Stimulated activated CD4-positive, alpha-beta T cell treated with anti-CD3 and anti-CD28 coated beads, Interleukin-12 subunit alpha, Interleukin-12 subunit beta, amount 100 ng/mL, for 24 hours (primary cell): ENCODE measurements at places on chromosomes 11 and 22.

GRCh38 chr11:2516276-2517015, 71.6 kb downstream of the KCNQ1 start:
- no peak for DNase-seq

GRCh38 chr11:62708793-62709192, 1.3 kb downstream of the GNG3 start:
- DNase-seq: peak; percentile 24

DNA sequence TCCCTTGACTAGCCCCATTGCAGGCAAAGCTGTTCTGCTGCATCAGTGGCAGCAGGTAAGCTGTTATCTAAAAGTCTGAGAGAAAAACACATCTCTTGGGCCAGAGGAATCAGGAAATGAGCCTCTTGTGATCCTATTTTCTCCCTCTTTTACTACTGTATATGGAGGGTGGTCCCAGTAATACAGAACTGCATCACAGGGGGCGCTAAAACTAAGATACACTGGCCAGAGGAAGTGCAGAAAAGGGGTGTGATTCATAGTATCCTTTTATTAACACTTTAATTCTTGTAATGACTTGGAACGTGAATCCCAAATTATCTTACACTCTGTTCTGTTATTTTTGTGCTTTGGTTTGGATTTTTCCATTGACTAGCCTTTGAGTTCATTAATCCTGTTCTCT, 8.8 kb upstream of the MED17 start:
- DNase-seq: no peak

DNA sequence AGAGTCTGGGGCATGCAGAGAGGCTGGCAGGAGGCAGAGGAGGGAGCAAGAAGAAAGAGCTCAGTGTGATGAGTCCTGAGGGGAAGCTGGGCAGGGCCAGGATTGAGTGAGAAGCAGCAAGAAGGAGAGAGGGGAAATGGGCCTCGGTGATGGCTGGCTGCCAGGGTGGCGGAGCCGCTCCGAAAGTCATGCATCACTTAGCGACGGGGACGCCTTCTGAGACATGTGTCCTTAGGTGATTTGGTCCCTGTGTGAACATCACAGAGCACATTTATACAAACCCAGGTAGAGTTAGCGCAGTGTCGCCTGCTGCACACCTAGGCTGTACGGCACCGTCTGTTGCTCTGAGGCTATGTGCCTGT, 15.1 kb downstream of the TBC1D22A start:
- DNase-seq: peak; percentile 46

DNA sequence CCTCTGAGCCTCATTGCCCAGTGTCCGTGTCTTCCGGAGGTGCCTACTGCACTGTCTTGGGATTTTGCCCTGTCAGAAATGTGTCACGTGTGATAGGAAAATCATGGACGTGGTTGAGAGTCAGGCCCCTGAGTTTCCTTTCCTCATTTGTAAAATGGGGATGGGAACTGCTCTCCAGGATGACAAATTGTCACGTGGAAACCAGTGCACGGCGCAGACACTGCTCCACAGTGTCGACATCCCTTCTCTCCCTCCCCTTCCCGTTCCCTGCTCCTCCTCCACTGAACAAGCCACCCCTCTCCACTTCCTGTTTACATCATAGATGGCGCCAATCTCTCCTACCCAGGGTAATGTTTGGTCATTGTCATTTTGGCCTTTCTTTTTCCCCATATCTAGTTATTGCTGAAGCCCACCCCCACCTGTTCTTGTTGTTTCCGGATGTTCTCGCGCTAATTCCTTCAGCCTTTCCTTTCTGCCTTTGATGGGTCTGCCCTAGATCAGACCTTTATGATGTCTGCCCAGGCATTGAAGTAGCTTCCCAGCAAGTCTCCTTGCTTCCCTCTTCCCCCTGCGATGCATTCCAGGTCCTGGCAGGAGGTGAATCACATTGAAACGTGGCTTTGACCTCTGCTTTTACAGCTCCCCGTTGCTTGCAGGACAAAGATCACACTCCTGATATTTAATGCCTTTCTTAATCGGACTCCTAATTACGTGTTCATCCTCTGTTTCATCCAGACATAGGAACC, 91.8 kb downstream of the TBC1D22A start:
- no peak for DNase-seq

GRCh38 chr11:76626921-76627401, 43.6 kb downstream of the LRRC32 start:
- DNase-seq: peak; percentile 57

DNA sequence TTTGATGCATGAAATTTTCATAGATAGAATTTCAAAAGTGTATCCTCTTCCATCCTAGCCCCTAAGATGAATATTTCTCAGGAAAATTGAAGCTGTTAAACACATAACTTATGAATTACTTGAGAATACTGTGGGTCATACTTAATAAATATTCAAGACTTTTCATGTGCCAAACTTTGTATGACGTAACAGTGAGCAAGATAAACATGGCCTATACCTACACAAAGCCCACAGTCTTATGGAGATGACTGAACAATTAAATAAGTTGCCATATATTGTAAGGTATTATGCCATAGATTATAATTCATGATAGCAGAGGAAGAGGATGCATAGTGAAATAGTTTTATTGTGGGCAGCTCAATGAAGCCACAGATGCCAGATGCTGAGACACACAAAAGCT, 620.7 kb upstream of the ANO5 start:
- DNase-seq: no peak

DNA sequence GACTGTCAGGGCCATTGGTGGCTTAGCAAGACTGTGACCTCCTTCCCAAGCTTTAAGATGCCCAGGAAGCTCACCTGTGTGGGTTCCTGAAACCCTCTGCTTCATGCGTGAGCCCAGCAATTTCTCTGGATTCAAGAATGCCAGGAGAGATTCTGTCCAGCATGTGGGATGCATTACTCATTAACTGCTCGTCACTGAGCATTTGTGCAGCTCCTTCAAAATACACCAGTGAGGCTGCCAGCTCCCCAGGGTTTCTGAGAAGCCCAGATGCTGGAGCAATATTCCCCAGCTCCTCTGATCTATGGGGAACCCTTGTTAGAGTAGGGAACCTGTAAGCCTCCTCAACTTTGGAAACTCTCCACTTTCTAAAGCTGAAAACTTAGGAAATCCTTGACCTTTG, 126.5 kb downstream of the CHST1 start:
- DNase-seq: no peak

GRCh38 chr11:119091966-119092879, 7.5 kb downstream of the HMBS start:
- DNase-seq: peak; percentile 11

DNA sequence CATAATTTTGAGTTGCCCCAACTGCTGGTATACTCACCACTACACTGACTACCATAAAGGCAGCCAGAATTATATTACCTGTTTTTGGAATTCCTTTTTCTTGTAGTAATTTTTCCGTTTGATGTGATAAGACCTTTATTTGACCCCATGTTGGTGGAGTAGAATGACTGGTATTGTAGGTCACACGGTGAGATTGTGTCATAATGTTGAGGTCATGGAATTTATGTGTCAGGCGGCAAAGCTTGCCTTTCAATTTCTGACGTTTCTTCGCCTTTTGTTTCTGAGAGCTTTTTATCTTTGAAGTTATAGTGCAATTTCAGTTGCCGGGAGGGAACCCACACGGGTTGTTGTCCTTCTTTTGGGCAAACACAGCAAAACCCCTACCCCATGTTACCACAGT, 13.0 kb downstream of the OR52K1 start:
- no peak for DNase-seq

GRCh38 chr11:19382131-19382611, 141.4 kb upstream of the E2F8 start:
- DNase-seq: no peak

GRCh38 chr11:105000167-105000566, 22.8 kb downstream of the CASP5 start:
- DNase-seq: no peak

- no peak for DNase-seq
These were observed 8.5 kb upstream of the CCDC89 start for GRCh38 chr11:85694385-85694980.

GRCh38 chr11:11740836-11741235, 100.9 kb upstream of the USP47 start:
- no peak for DNase-seq

DNA sequence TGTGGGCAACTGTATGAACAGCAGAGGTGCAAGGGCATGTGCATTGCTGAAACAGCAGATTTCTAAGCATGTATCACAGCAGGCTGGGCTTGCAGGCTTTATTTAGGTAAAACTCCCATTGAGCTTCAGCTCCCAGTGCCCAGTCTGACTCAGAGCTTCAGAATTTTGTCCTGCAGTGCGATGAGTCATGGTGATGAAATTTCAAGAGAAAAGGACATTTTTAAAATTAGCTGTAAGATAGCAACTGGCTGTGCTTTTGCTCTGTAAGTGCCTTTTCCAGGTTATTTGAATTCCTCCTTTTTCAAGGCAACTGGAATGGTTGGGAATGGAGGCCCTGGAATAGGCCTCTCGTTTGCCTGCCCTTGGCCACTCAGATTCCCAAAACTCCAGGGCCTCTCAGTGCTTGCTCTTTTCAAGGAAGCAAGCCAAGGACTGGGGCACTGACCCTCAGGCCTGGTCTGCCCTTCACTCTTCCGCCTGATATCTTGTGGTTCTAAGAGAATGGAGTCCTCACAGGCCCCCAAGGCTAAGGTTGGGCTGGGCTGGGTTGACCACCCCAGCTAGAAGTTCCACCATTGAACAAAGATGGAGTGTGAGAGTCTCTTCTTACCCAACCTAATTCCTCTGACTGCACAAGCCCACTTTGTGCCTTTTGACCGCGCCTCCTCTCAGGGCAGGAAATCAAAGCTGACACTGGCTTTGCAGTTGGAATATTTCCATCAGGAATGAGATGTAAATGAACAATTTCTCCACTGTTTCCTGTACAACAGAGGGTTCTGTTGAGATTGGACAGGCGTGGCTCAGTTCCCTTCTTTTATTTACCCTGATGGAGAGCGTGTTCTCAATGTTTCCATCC, 59.5 kb upstream of the PRSS23 start:
- no peak for DNase-seq

DNA sequence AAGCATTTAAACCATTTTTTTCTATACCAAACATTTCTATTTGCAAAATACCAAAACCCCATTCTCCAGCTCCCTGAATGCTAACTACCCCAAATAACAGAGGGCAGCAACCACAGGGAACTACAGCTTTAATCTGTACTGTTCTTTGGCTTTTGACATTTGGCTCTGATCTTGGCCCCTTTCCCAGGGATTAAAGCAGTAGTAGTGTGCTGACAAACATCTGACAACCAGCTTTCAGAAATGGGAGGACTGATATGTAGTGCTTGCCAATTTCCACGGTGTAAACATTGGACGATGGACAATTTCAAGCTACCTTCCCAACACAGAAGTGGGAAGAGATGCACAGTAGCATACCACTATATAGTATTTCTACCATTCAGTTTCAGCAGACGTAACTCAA, 88.4 kb upstream of the TEAD1 start:
- DNase-seq: no peak

- no peak for DNase-seq
These were observed 114.8 kb downstream of the GRM5 start for GRCh38 chr11:88950975-88951374.

DNA sequence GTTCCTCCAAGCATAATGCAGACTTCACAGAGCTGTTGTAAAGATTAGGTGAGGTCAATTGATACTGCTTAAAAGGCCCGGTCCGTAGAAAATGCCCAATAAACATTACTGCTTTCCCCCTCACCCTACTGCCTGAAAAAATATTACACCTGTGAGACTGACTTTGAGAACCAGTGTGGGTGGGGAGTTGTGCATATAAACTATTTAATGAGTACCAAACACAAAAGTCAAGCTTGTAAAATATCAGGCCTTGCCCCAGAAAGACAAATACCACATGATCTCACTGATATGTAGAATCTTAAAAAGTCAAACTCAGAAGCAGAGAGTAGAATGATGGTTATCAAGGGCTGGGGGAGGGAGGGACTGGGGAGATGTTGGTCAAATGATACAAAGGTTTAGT, 46.7 kb downstream of the C22orf42 start:
- DNase-seq: no peak

- no peak for DNase-seq
These were observed 19.7 kb upstream of the LRRC4C start for GRCh38 chr11:41479179-41479578.
